ENCODE measurements at places on chromosomes 4 and X.

DNA sequence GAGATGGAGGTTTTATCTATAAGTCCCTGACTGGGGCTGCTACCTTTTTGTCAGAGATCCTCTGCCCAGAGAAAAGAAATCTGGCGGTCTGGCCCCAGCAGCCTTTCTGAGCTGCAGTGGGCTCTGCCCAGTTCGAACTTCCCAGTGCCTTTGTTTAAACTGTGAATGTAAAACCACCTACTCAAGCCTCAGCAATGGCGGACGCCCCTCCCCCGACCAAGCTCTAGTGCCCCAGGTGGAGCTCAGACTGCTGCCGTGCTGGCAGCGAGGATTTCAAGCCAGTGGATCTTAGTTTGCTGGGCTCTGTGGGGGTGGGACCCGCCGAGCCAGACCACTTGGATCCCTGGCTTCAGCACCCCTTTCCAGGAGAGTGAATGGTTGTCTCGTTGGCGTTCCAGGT is 121.8 kb downstream of the TSPAN5 start:
- DNase-seq, result no peak

GRCh38 chr4:38034986-38035882 is 75.0 kb downstream of the PTTG2 start:
- no peak for DNase-seq

DNA sequence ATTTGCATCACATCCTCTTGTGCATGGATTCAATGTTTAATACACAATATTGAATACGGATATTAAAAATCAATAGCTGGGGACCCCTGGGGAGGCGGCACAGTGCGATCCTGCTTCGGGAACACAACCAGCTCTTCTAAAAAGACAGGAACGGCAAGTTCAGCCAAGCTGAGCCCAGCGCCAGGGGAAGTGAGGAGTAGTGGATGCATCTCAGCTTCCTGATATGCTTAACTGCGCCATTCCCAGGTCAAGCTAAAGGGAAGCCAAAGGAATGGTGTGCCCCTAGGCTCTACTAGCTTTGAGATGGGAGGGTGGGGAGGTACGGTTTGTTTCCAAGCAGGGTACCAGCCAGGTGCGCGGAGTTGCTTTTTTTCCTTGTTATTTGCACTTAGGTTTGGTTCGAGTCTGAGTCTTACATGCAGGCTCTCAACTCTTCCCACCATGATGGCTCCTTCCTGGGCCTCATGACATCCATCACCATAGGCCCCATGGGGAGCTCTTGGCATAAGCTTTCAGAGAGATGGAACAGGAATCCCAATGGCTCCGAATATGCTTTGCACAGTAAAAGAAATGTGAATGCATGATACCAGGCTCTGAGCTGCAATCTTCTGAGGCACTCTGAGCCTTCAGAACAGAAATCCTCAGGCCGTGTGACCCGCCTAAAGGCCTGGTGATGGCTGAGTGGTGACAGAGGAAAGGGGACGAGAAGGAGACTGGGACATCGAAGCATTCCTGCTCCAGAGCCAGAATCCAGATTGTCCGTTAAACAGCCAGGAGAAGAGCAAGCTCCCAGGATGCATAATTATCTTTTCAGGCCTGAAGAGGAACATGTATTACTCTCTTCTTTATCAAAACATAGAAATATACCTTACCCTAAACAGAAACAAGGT is 51.8 kb upstream of the BCOR start:
- no peak for DNase-seq

GRCh38 chr4:182042945-182043344 is 200.3 kb upstream of the TENM3 start:
- DNase-seq, result no peak

- DNase-seq, result no peak
These were observed 18.6 kb downstream of the MAP3K15 start for GRCh38 chrX:19496711-19497110.

GRCh38 chrX:19758539-19758938 is 128.9 kb downstream of the SH3KBP1 start:
- DNase-seq, result no peak

DNA sequence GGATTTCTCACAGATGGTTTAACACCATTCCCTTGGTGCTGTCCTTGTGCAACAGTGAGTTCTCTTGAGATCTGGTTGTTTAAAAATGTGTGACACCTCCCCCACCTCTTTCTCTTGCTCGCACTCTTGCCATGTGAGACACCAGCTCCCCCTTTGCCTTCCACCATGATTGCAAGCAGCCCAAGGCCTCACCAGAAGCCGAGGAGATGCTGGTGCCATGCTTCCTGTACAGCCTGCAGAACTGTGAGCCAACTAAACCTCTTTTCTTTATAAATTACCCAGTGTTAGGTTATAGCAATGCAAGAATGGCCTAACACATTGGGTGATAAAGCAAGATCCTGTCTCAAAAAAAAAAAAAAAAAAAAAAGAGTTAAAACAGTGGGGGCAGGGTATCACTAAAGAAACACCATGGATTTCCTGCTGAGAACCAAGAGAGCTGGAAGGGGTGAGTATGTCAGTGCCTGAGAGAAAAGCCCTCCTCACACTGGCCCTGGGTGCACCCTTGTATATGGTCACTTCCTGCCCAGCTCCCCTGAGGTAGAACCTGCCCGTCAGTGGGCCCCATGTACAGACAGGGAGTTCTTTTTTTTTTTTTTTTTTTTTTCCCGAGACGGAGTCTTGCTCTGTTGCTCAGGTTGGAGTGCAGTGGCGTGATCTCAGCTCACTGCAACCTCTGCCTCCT is 46.4 kb downstream of the APOO start:
- no peak for DNase-seq

- no peak for DNase-seq
These were observed 43.5 kb upstream of the HERC6 start for GRCh38 chr4:88335092-88335665.

- peak; percentile 70 for DNase-seq
These were observed 483.6 kb downstream of the BCOR start for GRCh38 chrX:39613997-39614679.

DNA sequence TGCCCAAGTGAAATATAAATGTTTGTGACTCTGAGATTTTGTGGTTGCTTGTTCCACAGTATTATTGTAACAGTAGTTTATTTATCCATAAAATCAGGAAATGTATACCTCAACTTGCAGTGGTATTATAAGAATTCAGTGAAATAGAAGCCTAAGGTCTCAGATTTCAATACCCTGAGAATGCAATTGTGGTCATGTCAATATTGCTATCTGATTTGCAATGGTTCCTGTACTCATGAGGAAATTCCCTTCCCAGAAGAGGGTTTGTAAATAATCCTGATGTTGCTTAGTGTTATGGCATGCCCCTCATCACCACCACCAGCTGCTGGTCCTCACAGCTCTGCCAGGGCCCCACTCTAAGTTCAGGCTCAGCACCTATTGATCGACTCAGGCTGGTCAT is 67.8 kb downstream of the SLC34A2 start:
- DNase-seq, result no peak

DNA sequence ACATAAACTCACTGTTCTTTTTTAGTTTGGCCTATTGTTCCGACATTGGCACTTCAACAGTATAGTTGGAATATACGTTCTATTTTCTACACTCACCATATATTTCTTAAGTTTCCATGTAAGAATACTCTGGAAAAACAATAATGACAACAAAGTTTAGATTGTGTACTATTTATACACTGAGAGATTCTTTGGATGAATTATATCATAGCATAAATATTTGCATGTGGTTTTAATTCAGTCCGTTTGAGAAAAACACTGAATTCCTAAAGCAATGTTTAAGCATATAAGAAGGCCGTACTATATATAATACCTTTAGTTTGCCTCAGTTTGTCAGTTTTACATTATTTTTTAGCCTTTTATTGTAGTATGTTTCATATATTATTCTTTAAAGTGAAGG is 82.4 kb downstream of the RAP1GDS1 start:
- no peak for DNase-seq

DNA sequence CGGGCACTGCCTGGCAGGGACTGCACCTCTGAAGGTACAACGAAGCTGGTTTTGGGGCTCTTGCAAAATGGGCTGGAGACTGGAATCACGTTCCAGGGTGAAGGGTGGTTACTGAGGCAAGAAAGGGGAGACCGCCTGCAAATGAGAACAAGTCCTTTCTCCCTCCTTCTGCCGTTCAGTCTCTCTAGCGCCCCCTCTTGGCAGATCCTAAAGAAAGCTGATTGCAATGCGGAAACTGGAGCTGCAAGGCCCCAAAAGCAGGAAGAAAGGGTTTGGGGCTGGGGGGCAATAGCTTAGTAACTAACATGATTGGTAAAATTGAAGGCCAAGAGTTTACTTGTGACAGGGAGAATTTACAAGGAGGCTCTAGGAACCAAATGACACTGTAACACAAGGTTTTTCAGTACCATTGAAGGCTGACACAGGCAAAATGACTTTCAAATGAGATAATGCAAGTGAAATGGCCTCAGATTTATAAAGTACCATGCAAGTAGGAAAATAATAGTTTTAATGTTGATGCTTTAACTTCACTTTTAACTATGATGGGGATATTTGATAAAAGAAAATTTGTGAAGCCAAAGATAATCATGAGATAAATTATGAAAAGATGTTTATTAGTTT is 222.7 kb upstream of the HAND2 start:
- DNase-seq, result no peak

GRCh38 chr4:126174627-126175026 is 859.9 kb downstream of the FAT4 start:
- no peak for DNase-seq

DNA sequence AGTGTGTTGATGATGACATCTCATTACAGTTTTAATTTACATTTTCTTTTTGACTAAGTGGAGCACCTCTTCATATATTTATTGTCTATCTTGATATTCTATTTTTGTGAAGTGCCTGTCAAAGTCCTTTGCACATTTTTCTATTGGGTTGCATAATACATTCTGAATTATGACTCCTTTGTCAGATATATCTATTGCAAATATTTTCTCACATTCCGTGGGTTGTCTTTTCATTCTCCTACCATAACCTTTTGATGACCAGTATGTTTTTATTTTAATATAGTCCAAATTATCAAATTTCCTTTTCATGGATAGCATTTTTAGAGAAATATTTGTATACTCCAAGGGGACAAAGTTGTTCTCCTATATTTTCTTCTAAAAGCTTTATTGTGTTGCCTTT is 126.4 kb downstream of the PJA1 start:
- DNase-seq, result no peak

DNA sequence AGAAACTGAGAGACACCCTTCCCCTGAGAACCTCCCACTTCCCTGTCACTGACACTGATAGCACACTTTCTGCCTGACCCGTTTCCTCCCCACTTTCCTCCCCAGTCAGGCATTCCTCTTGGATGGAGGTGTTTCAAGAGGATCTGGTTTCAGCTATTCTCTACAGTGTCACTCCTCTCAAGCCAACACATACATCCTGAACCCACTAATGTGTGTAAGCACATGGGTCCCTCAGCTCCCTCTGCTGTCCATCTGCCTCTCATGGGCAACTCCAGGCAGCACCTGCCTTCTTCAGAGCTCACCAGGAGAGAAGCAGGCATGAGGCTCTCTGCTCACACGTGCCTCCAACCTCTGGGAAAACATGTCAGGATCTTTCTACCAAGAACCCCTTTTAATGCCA is 207.6 kb downstream of the NAF1 start:
- no peak for DNase-seq

- DNase-seq, result no peak
These were observed 40.5 kb downstream of the BMP3 start for GRCh38 chr4:81071013-81071412.

- DNase-seq, result no peak
These were observed 182.9 kb downstream of the MAML3 start for GRCh38 chr4:139971111-139971510.

DNA sequence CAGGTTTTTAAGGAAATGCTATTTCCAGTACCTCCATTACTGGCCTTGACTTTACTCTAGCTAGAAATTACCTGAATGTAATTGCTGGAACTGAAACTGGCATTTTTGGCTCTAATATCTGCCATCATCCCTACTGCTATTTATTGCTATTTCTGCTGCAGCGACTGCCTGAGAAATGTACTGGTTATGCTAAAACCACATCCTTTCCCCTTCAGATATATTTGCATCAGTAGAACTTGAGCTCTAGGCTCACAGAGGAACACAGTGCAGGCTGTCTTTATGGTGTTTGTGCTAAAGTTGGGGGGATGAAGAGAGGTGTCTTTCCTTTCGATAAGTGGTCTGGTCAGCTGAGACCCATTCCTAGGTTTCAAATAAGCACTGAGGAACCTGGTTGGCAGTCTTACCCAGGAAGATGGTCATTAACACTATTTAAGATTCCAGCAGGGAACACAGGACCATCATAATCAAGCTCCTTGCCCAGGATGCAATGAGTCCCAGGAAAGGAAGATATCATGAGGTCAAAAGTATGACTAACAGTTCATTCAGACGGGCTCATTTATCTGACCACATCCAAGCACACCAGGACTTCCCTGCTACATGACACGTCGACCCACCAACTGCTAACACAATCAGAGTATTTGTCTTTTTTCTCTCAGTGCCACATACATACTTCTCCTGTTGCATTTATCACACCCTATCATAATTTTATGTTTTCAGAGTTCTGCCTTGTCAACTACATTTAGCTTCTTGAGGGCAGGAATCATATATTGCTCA is 137.4 kb downstream of the GABRA3 start:
- no peak for DNase-seq

GRCh38 chr4:87018753-87019152 is 83.9 kb downstream of the AFF1 start:
- no peak for DNase-seq

DNA sequence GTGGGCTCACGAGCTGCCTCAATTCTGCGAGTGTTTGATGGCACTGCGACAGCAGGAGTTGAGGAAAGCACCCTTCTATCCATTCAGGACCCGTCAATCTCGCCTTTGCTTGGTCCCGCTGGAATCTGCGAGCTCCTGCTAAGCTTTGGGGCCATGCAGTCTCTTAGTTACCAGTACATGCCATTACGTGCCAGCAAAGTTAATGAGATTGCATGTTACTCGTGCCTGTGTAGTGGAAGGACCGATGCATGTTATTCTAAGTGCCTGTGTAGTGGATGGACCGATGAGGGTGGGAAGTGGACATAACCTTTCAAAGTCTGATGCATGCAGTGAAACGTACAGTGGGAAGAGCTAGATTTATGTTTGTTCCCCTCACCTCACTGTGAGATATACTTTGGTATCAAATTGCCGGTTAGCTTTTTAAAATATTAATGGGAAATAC is 569 bp downstream of the RPS3A start:
- DNase-seq, result no peak

DNA sequence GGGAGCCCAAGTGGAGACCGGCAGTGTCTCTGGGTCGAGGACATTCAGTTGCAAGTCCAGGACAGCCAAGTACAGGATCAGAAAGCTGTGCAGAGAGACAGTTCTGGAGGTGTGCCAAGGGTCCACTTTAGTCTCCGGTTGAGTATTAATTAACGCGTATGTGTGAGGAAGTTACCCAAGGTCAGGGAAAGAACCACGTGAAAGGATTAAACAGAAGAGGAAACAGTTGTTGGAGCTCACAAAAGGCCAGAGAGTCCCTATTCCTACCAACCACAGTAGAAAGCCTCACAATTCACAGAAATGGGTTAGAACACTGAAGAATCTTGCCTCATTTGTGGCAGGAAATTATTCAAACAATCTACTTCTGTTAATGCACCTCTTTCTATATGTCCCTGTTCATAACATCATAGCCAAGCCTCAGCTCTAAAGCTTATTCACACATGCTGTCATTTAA is 17.9 kb upstream of the NSUN7 start:
- DNase-seq, result peak; percentile 10

Data from NCI-H1417 treated with DMSO at 0.1 percent for 48 hours (cell line).